NAMALWA (cell line): ENCODE measurements at places on chromosomes 2 and 18.

DNA sequence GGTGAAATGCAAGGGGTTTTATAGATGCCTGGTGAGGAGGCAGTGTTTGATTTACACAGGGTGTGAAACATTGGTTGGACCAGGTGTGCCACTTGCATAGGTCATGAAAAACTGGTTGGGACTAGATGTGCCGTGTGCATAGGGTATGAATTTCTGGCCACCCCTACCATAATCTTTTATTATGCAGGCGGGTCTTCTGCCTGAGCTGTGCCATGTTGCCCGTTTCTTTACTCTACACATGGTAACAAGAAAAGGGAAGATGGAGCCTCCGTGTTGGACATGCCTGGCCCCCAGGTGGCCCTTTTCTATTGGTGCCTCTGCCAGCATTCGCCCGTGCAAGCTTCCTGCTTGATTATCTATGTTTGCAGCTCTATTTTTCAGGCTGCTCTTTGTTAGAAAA is 805.4 kb downstream of the TRIB2 start:
- DNase-seq, result no peak

DNA sequence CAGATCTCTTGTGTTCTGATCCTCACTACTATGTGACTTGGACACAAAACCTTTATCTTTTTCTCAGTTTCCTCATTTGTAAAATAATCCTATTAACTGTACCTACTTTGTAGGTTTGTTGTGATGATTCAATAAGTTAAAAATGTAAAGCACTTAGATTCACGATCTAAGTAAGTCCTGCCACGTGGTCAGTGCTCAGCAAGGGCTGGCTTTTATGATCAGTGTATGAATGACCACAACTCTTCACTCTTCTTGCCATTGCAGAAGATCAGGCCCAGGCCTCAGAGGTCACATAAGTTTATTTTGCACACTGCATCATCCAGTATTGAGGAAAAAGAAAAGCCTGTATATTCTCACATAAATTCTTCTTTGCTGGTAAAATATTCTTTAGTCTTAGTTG is 1192.5 kb upstream of the ACVR2A start:
- no peak for DNase-seq

DNA sequence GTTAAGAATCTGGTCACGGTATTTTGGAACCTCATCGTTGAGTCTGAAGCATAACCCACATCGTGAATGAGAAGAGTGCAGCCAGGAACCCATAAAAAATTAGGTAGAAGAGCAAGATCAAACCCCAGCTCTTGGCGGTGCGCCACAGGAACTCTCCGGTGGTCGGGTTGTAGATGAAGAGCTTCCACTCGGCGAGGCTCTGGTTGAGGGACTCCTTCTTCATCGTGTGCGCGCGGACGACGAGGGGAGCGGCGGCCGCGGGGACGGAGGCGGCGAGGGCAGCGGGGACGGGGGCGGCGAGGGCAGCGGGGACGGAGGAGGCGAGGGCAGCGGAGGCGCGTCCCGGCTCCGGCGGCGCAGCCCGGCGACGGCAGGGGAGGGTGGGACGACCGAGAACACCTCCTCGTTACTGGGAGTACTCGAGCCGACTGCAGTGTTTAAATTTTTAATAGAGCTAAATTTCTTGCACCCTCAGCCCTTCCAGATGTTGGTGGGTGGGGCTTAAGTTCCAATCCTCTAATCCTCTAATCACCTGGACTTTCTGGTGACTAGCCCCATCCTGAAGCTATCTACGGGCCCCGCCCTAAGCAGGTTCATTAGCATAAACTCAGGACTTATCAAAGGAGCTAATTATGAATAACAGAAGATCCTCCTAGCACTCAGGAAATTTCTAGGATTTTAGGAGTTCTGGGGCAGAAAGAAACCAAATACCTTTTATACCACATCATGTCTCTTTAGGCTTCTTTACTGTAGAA is 20.4 kb upstream of the PAPOLG start:
- DNase-seq, result no peak

DNA sequence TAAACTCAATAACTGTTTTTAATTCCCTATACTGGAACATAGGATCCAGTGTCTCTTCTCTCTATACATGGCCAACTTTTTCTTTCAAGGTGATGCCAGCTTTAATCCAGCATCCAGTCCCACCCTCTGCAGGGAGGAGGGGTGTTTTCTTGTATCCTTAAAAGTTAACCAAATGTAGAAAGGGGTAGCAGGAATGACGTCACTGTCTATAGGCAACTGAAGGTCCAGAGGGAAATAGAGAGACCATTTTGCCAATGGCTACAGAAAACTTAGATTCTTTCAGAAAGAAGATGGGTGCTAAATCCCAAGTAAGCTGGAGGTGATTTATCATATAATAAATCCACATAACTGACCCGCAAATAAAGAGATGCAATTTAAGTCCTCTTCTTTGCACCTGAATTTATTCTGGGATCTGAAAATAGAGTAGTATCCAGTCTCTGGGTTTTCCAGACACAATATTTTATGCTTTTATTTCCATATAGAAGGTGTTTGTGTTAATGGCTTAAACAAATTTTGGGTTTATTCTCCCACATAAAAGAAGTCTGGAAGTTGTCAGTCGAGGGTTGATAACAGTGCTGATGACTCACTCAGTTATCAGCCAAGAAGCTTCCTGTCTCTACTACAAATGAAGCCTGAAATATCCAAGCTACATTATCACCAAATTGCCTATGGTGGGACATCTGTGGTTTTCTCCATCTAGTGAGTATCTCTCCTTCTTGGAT is 5.7 kb upstream of the DNER start:
- DNase-seq, result no peak

DNA sequence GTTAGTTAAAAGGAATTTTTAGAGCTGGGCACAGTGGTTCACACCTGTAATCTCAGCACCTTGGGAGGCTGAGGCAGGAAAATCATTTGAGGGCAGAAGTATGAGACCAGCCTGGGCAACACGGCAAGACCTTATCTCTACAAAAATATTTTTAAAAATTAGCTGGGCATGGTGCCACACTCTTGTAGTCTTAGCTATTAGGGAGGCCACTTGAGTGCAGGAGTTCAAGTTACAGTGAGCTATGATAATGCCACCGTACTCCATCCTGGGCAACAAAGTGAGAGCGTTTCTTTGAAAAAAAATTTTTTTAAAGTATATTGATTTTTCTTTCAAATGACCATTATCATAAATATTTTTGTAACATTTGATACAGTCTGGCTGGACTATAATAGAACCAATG is 93.6 kb upstream of the FAM117B start:
- no peak for DNase-seq

- DNase-seq, result no peak
Measured at GRCh38 chr2:27088634-27089033, 2.1 kb downstream of the KHK start.

GRCh38 chr2:57370882-57371585 is 675.6 kb upstream of the VRK2 start:
- no peak for DNase-seq

DNA sequence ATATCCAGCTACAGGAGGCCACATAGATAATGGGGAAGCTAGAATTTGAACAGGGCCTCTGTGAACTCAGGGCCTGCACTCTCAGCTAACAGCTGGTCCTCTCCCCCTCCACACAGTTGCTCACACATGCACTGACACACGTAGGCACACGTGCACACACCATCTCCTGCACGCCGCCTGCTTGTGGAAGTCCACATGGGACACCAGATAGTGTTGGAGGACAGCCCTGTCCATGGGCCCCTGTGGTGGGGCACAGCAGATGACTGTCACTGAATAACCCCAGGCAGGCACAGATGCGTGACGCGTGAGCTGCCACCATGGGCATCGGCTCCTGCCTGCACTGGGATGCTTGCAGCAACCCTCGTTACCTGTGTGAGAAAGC is 52.9 kb downstream of the ADI1 start:
- no peak for DNase-seq

- DNase-seq, result no peak
Measured at GRCh38 chr2:15735484-15736326, 144.0 kb downstream of the DDX1 start.

DNA sequence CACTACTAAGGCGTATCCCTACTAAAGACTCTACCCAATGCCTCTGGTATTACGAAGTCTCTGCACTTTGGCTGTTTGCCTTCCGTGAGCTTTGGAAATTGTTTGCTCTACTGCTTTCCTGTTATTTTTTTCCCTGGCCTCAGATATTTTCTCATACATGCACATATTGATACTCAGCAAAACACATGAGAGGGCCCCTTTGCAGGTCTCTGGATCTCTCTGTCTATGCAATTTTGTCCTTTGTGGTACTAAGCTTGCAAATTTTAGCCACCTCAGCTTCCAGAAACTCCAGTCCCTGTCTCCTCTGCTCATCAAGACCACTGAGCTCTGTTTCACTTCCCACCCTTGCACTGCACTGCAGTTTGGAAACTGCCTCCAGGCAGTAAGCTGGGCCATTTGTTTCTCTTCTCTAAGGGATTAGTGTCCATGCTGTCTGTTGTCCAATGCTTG is 46.6 kb downstream of the TAF1B start:
- no peak for DNase-seq

GRCh38 chr18:3578621-3579020 is 128.6 kb downstream of the TGIF1 start:
- no peak for DNase-seq

DNA sequence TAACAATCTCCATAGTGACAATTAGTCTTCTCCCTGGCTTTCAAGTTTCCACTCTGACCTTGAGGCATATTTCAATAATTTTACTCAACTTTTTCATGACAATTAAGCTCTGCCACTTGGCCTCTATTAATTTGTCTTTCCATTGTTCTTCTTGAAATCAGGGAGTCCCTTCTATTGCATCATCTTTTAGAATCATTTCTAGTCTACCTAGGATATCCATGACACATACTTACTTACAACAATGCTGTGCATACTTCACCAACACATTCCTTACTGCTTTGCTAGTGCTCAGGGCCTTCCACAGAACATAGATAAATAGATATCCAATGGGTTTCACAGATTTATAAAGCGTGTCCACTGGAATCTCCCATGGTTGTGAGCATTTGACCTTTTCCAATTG is 331.5 kb upstream of the LRP1B start:
- DNase-seq, result no peak

GRCh38 chr2:234425639-234426603 is 71.0 kb downstream of the ARL4C start:
- DNase-seq, result peak; percentile 65

DNA sequence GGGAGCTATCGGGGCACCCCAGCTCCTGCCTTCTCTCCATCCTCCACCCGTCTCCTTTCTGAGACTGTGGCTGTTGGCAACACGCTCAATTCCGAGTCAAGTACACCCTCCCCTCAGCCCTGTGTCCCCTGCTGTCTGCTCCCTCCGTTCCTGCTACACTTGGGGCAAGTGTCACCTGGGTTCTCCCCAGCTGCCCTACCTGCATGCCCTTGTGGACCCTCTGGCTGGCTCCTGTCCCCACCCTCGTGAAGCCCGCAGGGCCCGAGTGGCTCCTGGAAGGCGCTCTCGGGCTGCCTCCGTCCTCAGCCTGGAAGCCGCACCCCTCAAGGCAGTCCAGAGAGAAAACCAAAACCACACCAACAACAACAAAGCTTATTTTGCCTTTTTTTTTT is 33.9 kb downstream of the PDIA6 start:
- no peak for DNase-seq

- DNase-seq, result peak; percentile 46
Measured at GRCh38 chr18:477565-477964, 22.9 kb downstream of the COLEC12 start.

DNA sequence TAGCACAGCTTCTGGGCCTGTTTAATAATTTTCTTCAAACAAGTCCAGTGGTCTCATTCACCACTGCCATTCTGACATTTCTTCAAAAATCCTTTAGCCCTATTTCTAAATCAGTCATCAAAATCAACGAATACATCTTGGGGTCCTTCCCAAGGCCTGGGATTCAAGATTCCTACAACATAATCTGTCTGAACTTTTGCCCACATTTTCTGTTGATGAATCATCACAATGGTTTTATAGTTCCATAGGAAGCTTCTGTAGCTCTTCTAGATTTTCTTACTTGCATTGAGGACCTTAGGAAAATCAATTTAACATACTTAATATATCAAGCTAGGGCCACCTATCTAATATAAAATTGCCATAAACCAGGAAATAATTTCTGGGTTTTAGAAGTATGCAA is 811.8 kb upstream of the ACVR2A start:
- DNase-seq, result no peak

- DNase-seq, result no peak
Measured at GRCh38 chr2:33377048-33377447, 99.4 kb upstream of the RASGRP3 start.

DNA sequence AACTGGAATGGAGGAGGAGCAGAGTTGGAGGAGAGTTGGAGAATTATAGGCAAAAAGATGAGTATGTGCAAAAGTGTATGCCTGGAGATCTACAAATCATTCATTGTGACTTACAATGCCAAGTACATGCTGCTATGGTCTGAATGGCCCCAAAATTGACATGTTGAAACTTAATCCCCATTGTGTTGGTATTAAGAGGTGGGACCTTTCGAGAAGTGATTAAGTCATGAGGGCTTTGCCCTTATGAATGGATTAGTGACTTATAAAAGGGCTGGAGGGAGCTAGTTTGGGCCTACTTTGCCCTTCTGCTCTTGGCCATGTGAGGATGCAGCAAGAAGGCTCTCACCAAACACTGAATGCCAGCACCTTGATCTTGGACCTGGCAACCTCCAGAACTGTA is 6.3 kb upstream of the RBMS1 start:
- no peak for DNase-seq

GRCh38 chr2:99706735-99707134 is 216.9 kb upstream of the REV1 start:
- DNase-seq, result peak; percentile 47

DNA sequence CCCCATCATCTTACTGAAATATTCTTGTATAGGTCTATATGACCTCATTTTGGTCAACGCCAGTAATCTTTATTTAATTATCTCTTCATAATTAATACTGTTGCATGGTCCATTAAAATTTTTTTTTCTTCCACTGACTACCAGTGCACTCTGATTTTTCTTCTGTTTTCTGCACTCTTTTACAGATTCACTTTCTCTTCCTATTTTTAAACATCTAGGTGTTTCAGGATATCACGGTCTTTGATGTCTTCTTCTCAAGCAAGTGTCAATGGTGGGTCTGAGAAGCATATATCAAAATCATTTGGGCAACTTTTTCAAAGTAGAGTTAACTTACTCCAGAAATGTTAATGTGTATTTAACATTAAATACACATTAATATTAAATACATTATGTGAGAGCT is 51.4 kb downstream of the CCDC141 start:
- no peak for DNase-seq

DNA sequence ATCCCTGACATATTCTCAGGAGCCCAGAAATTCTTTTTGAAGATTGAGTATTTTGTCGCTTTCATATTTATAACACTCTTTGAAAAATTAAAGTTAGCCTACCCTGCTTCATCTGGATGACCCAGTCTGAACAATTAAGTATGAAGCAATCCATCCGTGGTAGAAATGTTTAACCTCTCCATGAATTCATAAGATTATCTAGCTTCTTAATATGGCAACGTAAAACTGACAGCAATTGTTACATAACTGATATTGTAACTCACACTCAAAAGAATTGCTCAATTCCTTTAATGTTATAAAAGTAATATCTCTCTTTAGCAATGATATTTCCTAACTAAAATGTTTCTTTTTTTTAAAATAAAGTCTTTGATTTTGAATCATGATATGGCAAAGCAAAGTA is 7.2 kb upstream of the ABCA12 start:
- DNase-seq, result no peak

- DNase-seq, result no peak
Measured at GRCh38 chr2:19851116-19851695, 50.6 kb downstream of the TTC32 start.

- DNase-seq, result no peak
Measured at GRCh38 chr2:71813807-71814470, 333.7 kb downstream of the CYP26B1 start.
